Urinary bladder (tissue), 4 donors: ENCODE measurements at places on chromosomes 7 and 10. TPM values are rescaled to one million over a fixed set of nuclear protein-coding genes. Genes with fewer than 3 reads are reported as not detected.

DNA sequence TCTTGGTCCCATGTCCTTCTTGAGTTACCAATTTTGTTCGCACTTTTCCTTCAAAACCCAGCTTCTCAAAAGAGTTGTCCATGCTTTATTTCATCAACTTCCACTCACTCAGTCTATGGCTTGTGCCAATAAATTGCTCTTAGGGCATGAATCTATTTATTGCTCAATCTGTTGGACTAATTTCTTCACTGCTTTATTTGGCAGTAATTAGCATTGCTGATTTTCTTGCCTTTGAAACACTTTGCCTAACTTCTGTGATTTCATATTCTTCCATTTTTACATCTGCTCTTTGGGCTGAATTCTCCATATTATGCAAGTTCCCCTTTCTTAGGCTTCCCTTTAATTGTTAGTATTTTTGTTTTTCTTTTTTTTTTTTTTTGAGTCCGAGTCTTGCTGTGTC, 16.8 kb downstream of the DLD start:
- no peak for DNase-seq

DNA sequence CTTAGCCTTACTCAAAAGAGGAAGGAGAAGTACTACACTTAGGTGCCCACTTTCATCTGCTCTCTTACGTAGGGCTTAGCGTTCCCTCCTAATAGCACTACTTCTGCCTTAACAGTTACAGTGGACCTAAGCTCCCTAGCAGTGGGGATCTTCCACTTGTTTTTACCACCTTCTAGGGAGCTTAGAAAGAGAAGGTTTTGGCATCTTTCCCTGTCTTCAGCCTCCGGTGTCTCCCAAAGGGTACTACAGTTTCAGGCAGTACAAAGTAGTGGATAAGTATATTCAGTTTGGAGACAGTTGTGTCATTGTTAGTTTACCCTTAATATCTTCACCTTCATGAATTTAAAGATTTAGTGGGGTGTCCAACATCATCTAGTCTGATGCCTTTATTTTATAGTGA, 14.6 kb downstream of the CHRM2 start:
- DNase-seq = no peak

DNA sequence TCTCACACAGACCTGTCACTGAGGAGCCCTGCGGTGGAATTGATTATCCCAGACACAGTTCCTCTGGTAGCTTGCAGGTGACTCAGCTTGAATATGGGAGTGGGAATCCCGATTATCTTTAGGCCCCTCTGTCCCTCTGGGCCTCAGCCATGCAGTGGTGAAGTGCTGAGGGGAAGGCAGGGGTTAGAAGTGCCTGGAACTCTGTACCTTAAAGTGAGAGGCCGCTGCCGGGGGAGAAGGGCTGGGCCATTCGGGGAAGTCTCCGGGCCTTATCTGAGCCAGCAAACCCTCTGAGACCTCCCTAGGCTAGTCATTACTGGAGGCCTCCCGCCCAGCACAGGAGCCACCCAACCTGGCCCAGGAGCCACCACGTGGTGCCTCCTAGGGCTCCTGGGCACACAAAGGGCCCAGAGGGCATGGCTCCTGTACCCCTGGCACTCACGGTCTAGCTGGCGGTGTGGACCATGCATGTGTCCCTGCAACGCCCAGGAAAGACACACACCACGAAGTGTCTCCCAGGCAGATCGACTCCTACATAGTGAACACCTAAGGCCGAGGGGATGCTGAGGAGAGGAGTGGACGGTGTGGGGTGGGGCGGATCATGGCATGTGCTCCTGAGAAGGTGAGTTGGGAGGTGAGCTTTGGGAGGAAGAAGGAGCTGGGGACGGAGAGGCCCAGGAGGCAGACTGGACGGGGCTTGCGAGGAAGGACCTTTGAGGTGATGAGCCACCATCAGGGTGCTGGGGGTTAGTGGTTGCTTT, 56.2 kb downstream of the HK1 start:
- DNase-seq = no peak

- no peak for DNase-seq
Observed at GRCh38 chr10:1198453-1199344, 142.5 kb downstream of the WDR37 start.

- DNase-seq = no peak
Observed at GRCh38 chr7:37449621-37450020, 957 bp upstream of the ELMO1 start.

DNA sequence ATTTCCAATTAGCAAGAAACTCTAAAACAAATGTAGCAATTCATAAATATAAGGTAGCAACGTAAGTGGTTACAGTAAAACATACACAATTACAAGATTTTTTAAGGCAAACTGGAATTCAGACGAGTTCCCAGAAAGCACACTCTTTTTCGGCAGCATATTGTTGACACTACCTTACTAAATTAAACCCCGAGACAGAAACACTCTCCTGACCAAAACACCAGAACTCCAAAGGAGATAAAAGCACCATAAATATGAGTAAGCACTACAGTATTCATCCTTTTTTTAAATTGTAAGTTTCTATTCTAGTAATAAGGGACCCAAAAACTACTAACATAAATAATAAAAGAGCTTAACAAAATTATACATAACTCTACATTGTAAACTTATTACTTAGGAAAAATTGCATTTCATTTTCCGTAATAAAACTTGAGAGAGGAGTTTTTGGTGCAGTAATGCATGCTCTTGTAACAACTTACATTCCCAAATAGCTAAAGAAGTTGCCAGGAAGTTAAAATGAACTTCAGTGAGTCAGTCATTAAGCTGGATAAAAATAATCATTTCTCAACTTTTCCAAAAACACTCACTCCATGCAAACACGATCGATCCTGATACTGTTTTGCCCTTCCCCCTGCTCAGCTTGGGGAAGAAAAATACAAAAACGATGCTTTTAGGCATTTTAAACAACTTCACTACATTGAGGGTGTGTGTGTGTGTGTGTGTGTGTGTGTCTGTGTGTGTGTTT, 2.0 kb downstream of the PIP4K2A start:
- no peak for DNase-seq

DNA sequence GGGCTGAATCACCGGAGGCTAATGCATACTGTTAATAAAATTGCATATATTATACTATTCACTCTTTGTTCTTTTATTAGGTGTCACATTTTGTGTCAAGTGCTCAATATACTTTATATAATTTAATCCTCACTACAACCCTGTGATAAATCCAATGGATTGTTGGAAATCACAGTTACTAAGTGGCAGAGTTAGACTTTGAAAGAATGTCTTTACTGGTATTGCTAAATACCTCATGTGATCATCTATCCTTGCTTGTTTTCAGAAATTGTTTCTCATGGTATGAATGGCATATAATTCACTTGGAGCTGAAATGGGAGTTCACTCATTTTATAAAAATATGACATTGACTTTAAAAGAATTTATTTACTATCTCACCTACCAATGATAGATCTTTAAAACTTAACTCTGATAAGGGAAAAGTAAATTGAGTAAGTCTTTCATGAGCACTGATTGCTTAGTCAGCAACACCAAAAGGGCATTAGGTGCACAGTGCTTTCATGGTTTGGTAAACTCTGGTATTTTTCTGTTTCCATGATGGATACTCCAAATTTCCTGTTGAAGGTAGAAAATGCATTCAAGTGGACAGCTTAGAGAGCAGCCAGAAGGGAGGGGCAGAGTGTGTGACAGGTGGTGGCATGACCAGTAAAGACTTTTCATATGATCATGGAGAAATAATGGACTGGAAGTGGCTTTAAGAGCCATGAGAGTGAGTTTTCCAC, 22.6 kb downstream of the ENKUR start:
- no peak for DNase-seq

DNA sequence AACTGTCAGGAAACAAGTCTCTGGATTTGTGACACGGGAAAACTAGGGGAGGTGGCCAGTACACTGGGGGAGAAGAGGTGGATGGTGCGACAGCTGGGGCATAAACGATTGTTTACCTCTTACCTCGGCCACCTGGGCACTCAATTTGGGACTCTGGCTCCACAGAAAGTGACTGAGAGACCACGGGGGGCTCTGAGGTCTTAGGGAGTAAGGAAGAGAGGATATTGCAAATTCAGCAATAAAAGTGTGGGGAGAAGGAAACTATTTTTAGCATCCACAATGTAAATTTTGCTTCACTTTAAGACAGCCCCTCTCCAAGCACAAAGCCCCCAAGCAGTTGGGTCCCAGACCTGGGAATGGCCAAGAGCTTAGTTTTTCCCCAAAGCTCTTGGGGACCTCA, 440.5 kb downstream of the GRID1 start:
- DNase-seq = no peak

GRCh38 chr7:140342727-140343514, 55.4 kb downstream of the SLC37A3 start:
- DNase-seq = no peak

The HECTD2 gene
- total RNA-seq = 100 TPM

The PDZD7 gene
- total RNA-seq = 0.21 TPM

The EIF5AL1 gene
- 0.11 TPM for total RNA-seq

The FLNC gene
- 136 TPM for total RNA-seq
